ENCODE measurements at places on chromosomes 2 and 18.
A peak's percentile ranks its signal among the peaks of the same experiment; 100 is the strongest.

DNA sequence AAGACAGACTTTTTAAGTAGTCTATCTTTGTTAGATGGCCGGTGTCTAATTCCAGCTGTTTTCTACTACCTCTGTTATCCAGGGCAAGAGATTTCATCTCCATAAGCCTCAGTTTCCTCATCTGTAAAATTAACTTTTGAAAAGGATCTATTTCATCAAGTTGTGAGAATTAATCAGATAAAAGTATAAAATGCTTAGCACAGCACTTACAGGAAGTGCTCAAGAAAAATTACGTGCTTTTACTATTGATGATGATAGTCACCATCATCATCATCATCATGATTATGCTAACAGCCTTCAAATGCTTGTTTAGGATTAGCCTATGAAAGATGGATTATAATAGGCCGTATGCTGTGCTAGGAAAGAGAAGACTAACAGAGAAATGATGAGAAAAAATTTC, 76.2 kb downstream of the CYRIA start:
- DNase-seq: no peak

GRCh38 chr2:221705185-221705877, 133.2 kb upstream of the EPHA4 start:
- DNase-seq: no peak

DNA sequence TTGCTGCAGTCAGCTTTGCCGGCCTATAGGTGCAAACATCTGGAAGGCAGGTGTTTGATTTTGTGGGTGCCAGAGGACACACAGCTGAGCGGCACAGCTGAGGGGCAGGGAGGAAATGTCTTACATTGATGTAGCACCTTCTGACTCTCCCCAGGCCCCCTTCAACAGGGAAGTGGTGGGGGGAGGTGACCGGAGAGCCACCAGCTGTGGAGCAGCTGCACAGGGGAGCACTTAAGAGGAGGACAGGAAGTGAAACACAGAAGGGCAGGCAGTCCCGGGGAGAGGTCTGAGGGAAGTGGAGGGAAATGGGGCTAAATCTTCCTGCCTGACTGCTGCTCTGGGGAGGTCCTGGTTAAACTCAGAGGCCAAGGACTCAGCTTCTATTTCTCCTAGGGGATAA, 409.1 kb downstream of the TNS1 start:
- DNase-seq: no peak

DNA sequence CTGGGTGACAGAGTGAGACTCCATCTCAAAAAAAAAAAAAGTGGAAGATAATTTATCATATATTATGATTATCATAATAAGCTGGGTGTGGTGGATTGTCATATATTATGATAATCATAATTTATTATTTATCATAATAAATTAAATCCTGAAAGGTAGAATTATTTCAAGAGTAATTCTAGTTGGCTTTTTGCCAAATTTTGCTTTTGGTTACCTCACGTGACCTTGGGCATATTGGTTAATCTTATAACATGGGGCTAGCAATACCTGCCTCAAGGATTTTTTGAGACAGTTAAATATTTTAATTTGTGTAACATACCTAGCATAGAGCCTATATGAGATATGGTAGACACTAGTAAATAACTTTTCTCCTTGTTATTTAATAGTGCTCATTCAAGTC, 111.3 kb upstream of the TTC27 start:
- DNase-seq: no peak

- peak; percentile 93 for DNase-seq
These were observed at the start of gene GTF3C2 for GRCh38 chr2:27356382-27357181. TSS of gene GTF3C2 (minus strand) at chr2:27356764. CDS start at chr2:27343554, 13,210 bp downstream.

- DNase-seq: no peak
These were observed 167.0 kb upstream of the TPO start for GRCh38 chr2:1246239-1246638.

GRCh38 chr2:207482630-207483029, 47.1 kb upstream of the CREB1 start:
- DNase-seq: no peak

DNA sequence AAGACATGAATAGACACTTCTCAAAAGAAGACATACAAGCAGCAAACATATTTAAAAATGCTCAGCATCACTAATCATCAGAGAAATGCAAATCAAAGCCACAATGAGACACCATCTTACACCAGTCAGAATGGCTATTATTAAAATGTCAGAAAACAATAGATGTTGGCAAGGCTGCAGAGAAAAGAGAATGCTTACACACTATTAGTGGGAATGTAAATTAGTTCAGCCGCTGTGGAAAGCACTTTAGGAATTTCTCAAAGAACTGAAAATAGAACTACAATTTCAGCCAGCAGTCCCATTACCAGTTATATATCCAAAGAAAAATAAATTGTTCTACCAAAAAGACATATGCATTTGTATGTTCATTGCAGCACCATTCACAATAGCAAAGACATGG, 61.7 kb downstream of the STRADB start:
- no peak for DNase-seq

GRCh38 chr2:187194049-187194448, 254.0 kb downstream of the CALCRL start:
- DNase-seq: no peak

DNA sequence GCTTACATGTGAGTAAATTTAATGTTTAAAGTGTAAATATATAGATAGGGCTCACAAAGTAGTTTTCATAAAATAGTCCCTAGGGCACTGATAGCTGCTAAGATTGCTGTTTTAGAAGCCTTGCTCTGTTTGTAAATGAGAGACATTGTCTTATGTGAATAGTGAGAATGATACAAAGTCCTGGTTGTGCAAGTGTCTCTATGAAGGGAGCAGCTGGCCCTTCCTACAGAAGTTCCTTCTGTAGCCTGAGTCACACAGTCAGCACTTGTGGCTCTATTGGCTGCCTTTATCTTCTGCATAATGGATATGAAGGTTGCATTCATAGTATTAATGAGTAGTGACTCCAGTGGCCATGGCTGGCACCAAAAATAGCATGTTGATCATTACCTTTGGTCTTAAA, 279.7 kb downstream of the OSR1 start:
- DNase-seq: no peak

- no peak for DNase-seq
These were observed 41.0 kb downstream of the AGAP1 start for GRCh38 chr2:235534678-235535422.

DNA sequence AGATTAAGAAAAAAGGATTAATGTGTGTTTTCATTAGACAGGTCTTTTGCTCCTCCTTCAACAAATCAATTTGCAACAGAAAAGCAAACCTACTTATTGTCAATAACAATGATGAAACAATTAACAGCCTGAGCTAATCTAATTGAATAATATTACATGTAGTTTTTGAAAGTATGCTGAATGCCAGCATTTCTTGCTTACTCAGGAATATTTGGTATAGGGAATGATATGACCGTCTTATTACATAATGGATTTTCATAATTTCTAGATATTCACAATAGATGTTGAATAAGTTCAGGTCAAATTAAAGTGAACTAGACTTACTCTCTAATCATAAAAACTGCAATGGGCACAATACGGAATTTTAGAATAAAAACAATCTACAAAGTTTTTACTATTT, 1493.8 kb upstream of the NXPH2 start:
- DNase-seq: no peak

DNA sequence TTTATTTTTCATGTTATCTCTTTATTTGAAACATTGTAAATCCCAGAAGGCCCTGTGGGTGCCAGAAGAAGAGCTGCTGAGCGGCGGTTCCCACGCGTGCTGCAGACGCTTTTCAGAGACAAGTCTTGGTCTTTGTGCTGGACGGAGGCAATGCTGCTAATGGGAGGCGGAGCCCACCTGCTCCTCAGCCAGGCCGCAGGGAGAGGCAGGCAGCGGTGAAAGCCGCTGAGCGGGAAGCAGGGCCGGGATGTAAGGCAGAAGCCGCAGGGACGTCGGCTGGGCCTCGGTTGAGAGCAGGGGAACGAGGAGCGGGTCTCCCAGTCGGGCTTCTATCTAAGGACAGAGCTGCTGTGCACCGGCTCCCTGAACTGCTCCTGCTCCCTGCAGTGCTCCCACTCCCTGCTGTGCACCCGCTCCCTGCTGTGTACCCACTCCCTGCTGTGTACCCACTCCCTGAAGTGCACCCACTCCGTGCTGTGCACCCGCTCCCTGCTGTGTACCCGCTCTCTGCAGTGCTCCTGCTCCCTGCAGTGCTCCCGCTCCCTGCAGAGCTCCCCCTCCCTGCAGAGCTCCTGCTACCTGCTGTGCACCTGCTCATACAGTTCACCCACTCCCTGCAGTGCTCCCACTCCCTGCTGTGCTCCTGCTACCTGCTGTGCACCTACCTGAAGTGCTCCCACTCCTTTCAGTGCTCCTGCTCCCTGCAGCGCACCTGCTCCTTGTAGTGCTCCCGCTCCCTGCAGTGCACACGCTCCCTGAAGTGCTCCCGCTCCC, 16.4 kb downstream of the TMEM18 start:
- no peak for DNase-seq

DNA sequence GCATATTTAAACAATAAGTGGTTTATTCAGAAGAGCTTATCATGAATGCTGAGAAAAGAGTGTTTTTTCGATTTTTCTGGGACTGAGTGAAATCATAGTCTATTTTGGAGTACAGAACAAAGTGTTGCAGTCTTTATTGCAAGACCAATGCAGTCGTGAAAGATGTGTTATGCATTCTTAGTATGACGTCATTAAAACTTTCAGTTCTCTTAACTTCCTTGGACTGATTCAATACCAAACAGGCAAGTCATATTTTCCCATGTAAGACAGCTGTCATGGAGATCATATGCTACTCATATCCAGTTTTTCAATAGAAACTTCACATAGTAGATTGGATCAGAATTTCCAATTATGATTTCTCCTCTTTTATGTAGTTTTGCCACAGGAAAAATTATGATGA, 92.6 kb downstream of the RIT2 start:
- DNase-seq: no peak

GRCh38 chr18:46335534-46336101, 231.4 kb downstream of the HAUS1 start:
- no peak for DNase-seq

DNA sequence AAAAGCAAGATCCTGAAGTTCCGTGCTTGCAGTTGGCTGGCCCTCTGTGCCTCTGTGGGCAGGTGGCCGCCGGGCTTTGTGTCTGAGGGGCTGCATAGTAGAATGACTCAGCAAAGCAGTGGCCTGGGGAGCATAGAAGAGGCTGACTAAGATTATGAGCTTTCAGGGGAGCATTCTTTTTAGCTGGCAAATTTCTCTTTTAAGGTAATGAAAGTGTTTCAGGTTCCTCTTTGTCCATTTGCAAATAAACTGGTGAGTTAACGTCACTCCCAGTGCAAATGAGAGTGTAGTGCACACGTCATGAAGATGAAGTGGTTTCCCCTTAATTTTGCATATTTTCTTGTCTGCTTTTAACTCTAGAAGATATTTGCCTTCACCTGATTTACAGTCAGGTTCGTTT, 98.6 kb downstream of the BCL2L11 start:
- no peak for DNase-seq

- no peak for DNase-seq
These were observed 63.5 kb downstream of the ZNF521 start for GRCh38 chr18:25288340-25288938.

- DNase-seq: no peak
These were observed 17.1 kb downstream of the PKP4 start for GRCh38 chr2:158473719-158474392.

GRCh38 chr2:188523919-188524318, 232.2 kb downstream of the GULP1 start:
- DNase-seq: no peak

Measured in activated CD4-positive, alpha-beta T cell treated with anti-CD3 and anti-CD28 coated beads, Interleukin-2, amount 50 U/mL, for 24 hours (primary cell).